Nasal cavity respiratory epithelium epithelial cell of viscerocranial mucosa (primary cell): ENCODE measurements at places on chromosomes 2 and 18. TPM values are rescaled to one million over a fixed set of nuclear protein-coding genes. Genes with fewer than 3 reads are reported as not detected.

The UGT1A10 gene
- 1.2 TPM in 1 of 2 replicates, not detected in the other for total RNA-seq

The ZNF521 gene
- 0.07 TPM in 1 of 2 replicates, not detected in the other for total RNA-seq

The TTL gene
- 19.8 and 42.4 TPM in 2 replicates for total RNA-seq

The SCN1A gene
- total RNA-seq = 0.07 TPM in 1 of 2 replicates, not detected in the other

The RUFY4 gene
- not detected in 2 replicates for total RNA-seq

The NEURL3 gene
- total RNA-seq = 0.50 TPM in 1 of 2 replicates, not detected in the other

The ALK gene
- 0.14 TPM in 1 of 2 replicates, not detected in the other for total RNA-seq

The KRTCAP3 gene
- total RNA-seq = 13.3 and 13.9 TPM in 2 replicates

The UGT1A8 gene
- total RNA-seq = under 0.01 and 0.14 TPM in 2 replicates

The GPR45 gene
- not detected in 2 replicates for total RNA-seq

The AFF3 gene
- total RNA-seq = under 0.01 TPM in 1 of 2 replicates, not detected in the other

The C2orf66 gene
- under 0.01 and 0.93 TPM in 2 replicates for total RNA-seq
